ENCODE measurements at places on chromosomes 5 and 9.
A peak's percentile ranks its signal among the peaks of the same experiment; 100 is the strongest.

- DNase-seq: no peak
Observed at GRCh38 chr9:117403403-117403811, 11.4 kb downstream of the ASTN2 start.

GRCh38 chr9:4081956-4082355 is 217.9 kb downstream of the GLIS3 start:
- DNase-seq: no peak

DNA sequence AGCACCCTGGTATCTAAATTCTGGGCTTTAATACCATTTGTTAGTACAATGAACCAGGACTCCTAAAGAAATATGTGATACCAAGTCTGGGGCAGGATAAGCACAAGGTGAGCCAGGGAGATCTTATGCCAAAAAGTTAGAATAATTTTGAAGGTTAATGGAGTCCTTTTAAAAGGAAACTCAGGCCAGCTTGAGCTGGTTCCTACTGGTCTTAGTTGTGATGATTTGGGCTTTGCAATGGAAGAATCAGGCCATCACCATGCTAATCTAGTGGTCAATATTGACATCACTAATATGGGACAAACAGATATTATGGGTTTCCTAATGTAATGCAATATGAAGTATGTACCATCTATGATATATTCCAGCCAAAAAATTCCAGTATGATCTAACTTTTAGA is 7.5 kb upstream of the SPATA9 start:
- no peak for DNase-seq

DNA sequence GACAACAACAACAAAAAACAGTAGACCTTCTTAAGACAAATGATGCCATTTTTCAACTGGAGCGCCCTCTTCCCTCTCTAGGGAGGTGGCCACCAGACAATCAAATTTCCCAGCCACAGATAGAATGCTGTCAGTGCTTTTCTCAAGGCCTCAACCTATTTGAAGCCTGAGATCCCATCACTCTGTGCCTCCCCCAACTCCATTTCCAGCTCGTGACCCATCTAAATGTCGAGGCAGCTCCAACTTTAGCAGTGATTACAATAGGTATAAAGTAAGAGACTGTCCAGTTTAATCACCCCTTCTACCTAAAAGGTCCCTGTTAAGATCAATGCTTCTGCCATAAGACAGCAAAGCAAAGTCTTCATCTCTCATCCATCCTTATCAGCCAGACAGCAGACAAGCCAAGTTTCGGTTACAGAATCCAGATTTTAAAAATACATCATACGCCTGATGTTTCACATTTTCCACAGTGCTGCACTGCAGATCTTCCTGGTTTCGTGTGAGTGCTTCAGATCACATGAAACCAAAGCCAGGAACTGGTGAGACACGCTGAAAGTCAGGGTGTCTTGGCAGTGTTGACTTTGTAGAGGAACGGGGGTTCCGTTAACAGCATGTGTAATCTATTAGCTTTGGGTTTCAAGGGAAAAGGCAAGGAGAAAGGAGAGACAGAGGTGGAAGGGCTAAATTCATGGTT is 447.8 kb downstream of the ENC1 start:
- DNase-seq: no peak

DNA sequence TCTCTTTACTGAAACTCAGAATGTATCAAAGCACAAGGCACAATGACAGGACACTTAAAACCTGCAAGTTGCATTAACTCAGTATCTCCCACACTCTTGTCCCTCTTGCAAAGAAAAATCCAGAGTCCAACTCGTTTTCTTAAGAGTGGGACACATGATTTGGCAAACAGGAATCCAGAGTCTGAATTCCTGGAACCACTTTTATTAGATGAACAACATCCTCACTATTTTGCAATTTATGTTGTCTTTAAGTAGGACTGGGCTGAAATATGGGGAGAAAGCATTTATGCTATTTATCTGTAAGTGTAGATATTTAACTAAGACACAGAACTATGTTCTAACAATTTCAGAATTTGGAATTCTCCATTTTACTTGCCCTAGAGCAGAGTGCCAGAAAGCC is 69.1 kb downstream of the ABCA1 start:
- DNase-seq: no peak

DNA sequence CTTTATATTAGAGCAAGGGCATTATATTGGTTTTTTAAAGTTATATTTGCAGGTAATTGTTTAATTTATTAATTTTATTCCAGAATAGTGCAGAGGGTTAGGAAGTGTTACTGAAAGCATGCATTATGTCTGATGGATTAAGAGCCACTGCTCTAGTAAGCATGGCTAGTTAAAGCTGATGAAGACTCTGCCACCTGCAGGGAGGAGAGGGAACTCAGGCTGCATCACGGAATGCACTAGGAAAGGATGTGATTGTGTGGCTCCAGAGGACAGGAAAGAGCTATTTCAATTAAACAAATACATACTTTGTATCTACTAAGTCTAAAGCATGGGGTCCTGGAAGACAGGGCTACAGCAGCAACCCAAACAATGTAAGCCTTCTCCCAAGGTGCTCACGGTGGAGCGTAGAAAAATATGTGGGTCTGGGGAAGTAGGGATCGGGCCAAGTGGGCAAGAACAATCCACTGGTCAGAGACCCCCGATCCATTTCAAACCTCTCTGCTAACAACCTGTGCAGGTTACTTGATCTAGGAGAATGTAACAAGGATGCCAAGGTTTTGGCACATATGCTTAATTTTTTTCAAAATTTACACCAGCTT is 15.3 kb upstream of the GRXCR2 start:
- DNase-seq: no peak

DNA sequence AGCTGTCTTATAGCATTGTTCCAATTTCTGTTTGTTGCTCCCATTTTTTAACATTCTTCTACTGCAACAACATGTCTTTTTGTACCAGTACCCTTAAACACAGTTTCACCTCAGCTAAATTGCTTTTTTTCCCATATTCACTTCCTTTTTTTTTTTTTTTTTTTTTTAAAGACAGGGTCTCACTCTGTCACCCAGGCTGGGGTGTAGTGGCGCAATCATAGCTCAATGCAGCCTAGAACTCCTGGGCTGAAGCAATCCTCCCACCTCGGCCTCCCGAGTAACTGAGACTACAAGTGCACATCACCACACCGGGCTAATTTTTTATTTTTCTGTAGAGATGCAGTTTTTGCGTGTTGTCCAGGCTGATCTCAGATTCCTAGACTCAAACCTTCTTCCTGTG is 161.3 kb downstream of the NIPBL start:
- no peak for DNase-seq

DNA sequence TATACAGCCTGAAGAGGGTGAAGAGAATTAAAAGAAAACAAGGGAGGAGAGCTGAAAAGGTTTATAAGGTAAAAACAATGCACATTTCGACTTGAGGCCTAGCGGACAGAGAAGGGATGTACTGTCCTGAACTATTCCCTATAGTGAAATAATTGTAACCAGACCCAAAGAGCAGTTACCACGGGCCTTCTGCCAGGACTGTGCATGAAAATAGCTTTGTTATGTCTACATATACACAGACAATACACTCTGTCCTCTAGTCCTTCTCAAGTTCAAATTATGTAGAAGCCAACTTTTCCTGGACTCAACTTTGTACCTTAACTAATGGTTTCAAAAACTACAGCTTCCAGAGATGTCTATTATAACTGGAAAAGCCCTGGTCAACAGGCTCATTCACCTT is 223.7 kb downstream of the PCSK5 start:
- DNase-seq: no peak

- no peak for DNase-seq
Observed at GRCh38 chr9:85173967-85174366, 504.4 kb downstream of the NTRK2 start.

- DNase-seq: no peak
Observed at GRCh38 chr5:5421149-5421960, 1.1 kb upstream of the ICE1 start.

- DNase-seq: no peak
Observed at GRCh38 chr9:2378266-2378665, 243.3 kb upstream of the VLDLR start.

DNA sequence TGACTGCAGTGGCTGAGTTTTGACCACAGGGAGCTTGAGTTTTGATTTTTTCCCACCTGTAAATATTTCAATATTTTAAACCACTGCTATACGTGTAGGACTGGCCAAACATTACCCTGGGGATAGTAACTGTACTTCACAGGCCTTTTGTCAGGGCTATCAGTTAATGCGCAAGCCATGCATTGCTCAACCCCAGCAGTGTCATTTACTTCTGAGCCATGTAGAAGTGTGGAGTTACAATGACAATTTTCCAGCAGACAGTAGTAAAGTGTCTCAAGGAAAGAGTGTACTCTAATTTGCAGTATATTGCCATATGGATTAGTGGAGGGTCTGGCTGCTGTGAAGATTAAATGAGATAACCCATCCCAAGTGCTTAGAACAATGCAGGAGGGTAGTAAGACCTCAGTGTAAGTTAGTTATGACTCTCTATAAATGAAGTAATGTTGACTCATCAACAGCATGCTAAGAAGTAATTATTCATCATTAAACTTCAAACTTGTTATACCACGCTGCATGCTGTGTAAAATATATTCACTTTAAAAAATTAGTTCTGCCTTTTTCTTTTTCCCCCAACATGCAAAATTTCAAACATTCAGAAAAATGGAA is 489.2 kb downstream of the KDM4C start:
- DNase-seq: no peak

DNA sequence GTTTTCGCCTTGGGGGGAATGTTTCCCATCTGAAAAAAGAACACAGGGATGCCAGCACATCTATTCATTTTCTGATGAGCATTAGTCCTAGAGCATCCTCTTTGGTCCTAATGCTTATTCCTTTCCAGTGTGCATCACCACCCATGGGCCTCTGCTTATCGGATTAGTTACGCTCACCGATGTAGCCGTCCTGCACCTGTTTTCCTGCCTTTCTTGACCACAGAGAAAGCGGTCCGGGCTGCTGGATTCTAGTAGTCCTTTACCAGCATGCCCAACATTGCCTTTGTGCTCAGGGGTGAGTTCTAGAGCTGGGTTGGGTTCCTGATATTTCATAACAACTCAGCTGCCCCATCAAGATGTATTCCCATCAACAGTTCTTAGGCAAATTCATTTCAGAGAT is 2084.5 kb upstream of the C9orf72 start:
- no peak for DNase-seq

- DNase-seq: no peak
Observed at GRCh38 chr5:177412603-177413233, 3.4 kb upstream of the F12 start.

GRCh38 chr5:144139586-144139985 is 30.9 kb downstream of the YIPF5 start:
- DNase-seq: no peak

DNA sequence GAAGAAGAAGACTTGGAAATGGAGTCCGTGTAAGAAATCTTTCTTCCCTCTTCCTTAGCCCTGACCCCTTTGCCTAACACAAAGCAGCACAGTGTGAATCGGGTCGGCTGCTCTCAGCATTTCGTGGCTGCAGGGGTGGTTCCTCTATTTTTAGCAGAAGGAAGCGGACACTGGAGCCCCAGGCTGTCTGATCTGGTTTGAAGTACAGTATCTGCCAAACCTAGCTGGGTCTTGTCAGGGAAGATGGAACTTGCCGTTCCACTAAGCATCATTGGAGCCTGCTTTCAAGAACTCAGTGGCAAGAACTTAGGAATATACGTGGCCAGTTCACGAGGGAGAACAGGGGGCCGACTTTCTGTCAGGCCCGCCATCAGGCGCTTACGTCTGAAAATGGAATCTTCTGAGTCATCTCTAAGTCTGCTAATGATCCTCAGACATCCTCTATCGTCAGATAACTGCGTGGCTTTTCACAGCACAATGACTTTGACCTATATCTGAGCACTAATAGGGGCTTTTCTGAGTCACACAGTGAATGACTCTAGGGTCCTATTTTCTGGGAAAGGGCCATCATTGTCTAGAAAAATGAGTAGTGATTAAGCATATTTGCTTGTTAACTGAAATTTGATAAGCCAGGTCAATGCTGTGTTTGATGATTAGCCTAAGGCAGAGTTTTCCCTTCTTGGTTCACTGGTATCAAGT is 43.3 kb upstream of the NCS1 start:
- DNase-seq: no peak

- no peak for DNase-seq
Observed at GRCh38 chr5:77356740-77357139, 135.4 kb downstream of the WDR41 start.

DNA sequence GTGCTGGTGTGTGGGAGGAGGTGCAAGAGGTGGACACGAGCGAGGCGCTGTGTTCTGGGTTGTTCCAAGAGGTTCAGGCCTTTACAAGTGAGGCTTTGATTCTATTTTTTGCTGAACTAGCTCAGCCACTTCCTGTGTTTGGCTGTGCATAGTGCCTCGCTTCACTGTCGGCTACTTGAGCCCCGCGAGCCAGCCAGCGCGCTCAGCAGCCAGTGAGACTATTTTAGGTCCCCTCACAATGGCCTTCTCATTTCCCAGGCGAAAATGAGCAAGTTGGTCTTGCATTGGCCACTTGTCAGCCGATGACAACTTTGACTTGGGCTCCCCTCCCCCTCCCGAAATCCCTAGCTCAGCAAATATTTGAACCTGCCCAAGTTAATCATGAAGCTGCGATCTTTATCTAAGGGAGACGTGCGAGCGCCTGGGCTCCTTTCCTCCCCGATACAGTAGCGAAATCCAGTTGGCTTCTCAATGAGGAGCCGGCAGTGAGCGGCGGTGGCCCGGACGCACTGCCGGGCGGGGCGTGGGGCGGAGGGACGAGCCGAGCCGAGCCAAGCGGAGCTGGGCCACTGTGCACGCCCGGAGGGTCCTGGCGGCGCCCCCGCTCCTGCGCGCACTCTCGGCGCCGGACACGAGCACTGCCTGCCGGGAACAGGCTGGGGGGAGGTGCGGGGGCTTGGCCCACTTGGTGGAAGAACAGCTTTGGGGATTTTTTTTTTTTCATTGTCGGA is 72.6 kb downstream of the PIK3R1 start:
- DNase-seq: no peak

DNA sequence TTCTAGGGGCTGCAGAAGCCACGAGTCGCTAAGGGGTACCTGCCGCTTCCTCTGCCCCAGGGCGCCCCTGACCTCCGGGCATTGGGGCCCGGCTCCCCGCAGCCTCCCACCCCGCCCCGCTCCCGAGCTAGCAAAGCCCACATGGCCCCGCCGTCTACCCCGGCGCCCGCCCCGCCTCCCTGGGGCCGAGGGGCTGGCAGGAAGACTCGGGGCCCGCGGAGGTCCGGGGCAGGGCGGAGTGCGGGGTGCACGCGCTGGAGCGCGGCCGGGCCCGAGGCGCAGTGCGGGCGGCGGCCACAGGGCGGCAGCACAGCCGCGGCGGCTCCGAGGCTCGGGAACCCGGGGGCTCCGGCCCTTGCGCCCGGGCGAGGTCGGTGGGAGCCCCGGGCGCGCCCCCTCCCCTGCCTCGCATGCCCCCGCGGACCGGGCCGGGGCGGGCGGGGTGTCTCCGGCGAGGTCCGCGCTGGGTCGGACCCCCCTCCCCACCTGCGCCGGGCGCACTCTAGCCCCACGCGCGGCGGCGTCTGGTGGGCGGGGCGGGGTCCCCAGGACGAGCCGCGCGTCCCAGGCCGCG is 6.7 kb downstream of the NRARP start:
- DNase-seq: no peak

- DNase-seq: peak; percentile 83
Observed at GRCh38 chr5:65861830-65862241, 64.5 kb upstream of the ERBIN start.

DNA sequence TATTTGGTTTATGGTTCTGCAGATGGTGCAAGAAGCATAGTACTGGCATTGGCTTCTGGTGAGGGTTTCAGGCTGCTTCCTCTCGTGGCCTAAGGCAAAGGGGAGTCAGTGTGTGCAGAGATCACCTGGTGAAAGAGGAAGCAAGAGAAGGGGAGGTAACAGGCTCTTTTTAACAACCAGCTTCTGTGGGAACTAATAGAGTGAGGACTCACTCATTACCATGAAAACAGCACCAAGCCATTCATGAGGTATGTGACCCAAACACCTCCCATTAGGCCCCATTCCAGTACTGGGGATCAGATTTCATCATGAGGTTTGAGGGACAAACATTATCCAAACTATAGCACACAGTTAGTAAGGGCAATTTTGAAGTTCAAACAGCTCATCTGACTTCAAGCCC is 263.5 kb downstream of the TMEM38B start:
- no peak for DNase-seq

Data from HS-27A (cell line).